GM23338 (cell line): ENCODE measurements at places on chromosomes 12 and 14.

- peak; percentile 71 for DNase-seq
Measured at GRCh38 chr14:91573894-91574837, 64.1 kb upstream of the PPP4R3A start.

- DNase-seq = no peak
Measured at GRCh38 chr12:124286414-124286813, 8.5 kb upstream of the RFLNA start.

- peak; percentile 40 for DNase-seq
Measured at GRCh38 chr12:119308708-119309456, 25.6 kb upstream of the CCDC60 start.

DNA sequence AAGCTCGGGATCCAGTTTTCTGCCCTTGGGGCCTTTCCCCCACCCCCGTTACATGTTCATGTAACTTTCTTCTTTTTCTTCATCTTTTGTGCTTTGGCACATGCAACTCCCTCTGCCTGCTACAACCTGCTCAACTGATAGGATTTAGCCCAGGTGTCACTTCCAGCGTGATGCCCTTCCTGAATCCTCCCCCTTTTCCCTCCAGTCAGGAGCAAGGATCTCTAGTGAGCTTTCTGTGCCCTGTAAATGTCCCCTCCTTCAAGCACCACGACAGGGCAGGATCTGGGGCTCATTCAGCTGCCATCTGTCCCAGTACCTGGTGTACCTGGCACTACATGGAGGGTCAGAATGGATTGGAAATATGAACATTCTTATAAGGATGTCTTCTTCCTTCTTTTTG lies 15.3 kb downstream of the PELI2 start:
- peak; percentile 48 for DNase-seq

DNA sequence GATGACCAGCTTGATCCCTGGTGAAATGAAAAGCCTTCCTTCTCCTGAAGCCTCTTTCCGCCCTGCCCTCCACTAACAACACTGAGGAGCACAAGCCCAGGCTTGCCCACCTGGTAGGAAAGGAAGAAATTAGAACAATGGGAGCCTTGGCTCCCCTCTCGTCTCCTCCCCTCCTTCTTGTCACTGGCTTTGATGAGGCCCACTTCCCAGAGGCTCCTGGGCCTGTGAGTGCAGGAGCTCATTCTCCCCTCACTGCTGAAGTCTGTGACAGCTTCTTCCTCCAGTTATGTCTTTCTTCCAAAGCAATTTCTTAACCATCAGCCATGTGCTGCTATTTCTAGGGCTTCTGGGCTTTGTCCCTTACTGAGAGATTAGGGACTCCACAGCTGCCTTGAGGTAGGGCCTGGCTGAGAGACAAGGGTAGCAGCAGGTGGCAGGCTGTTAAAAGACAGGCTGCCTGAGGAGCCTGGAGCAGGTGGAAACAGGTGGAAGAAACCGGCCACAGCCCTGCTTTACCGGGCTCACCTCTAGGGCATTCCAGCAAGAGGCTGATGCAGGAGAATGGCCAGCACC lies 53.6 kb upstream of the SRSF5 start:
- peak; percentile 86 for DNase-seq

GRCh38 chr12:69966839-69967238 lies 141.8 kb downstream of the MYRFL start:
- no peak for DNase-seq

DNA sequence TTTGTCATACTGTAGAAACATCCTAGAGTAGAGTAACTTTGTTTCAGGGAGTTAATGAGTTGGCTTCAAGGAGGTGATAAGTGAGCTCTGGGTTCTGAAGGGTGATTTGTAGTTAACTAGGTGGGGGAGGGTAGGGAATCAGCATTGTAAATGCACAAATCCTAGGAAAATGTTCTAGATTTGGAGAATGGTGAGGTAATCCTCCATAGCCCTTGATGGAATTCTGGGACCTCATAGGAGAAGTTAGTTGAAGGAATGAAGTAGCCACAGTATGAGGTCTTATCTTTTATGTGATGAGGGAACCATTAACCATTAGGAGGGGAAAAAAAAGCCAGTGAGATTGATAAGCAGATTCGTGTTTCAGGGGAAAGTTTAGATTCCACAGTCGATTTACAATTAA lies 8.0 kb downstream of the CNOT2 start:
- DNase-seq = peak; percentile 42

DNA sequence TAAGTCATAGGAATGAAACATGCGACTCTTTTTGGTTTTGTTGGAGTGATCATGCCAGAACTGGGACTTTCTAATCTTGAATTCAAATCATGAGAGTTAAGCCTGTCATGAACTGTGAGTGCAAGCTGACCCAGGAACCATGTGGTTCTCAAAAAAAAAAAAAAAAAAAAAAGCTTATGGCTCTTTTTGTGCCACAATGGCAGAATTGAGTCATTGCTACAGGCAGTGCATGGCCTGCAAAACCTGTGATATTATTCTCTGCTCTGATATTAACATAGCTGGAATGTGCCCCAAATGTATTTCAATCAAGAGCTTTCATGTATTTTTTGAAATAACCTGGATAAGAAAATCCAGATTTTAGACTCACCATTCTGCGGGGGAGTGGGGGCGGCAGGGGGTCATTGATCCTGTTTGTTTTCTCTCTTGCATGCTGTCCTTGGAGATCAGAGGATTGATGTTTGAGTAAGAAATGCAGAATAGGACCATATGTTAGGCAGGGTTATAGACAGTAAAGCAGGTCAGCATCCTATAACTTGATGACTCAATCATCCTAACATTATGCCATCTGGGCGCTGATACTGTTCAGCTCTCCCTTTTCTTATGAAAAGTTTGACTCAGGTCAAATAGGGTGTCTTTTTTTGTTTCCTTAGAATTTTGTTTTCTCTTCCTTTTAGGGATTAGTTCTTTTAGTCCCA lies 797.4 kb downstream of the DIO2 start:
- no peak for DNase-seq

DNA sequence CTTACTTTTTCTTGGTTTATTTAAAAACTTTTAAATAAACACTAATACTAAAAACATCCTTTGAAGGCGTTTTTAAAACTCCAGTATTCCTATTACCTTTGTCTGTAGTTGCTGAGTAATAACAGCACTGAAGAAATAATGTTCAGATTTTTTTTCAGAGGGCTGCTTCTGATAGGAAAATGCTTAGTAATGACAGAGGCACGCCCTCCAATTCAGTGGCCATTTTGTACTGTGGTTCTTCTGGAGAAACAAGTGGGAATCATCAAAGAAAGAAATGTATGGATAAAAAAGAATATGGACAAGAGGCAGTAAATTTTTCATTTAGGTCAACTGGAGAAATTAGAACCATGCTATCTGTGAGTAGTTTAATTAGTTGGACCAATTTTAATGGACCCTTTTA lies 13.6 kb downstream of the VEZT start:
- no peak for DNase-seq

- no peak for DNase-seq
Measured at GRCh38 chr12:87856-88255, 21.3 kb downstream of the IQSEC3 start.

DNA sequence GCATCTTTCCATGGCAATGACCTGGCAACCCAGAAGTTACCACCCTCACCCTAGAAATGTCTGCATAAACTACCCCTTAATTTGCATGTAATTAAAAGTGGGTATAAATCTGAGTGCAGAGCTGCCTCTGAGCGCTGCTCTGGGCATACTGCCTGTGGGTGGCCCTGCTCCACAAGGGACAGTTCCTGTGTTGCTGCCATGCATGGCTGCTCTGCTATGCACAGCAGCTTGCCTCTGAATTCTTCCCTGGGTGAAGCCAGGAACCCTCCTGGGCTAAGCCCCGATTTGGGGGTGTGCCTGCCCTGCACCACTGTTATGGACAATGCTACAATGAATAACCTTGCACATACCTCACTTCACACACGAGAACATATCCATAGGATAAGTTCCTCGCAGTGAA lies 35.7 kb upstream of the GPR132 start:
- DNase-seq = no peak

- DNase-seq = no peak
Measured at GRCh38 chr12:102735104-102735503, 181.9 kb downstream of the PAH start.

GRCh38 chr12:118689793-118690192 lies 291.5 kb upstream of the SRRM4 start:
- no peak for DNase-seq

DNA sequence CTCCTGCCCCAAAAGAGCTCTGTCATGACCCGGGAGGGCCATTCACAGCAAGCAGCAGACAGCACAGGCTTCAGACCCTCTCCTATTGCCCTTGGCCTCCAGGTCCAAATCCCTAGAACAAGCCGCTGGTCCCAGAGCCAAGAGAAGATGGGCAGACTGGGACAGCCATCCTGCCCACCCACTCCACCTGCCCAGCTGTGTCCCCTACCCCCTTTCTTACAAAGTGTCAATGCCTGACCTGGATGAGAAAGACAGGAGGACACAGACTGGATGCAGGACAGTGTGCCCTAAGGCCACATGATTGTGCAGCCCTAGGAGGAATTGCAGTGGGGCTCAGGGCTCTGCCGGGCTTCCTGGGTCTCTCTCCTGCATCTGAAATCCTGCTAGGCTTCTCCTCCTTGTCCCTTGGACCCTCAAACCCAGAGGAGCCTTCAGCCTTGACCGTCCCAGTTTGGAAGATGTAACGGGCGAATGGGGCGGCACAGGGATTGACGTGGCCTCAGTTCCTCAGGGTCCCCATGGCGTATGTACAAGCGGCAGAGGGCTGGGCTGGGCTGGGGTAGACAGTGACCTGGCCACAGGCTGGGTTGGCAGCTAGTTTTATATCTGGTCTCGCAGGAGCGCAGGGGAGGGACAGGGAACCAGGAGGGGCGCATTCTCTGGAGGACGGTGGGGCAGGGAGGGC lies 27.1 kb upstream of the BCDIN3D start:
- DNase-seq = no peak

DNA sequence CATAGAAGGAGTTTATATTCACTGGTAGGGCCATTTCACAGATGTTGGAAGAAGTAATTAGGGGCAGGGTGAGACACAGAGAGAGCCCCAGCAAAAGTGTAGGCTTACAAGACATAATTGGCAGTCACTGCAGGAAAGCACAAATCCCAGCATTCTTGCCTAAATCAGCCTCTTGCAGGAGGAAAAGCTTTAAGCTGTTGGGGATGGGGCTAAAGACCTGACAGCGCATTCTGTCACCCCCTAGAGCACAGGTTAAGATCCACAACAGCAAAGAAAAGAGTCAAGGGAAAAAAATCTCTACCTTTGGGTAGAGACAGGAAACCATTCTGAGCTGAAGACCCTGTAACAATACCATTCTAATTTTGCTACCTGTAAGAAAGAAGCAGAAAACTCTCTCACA lies 409.0 kb downstream of the DAD1 start:
- DNase-seq = peak; percentile 48

DNA sequence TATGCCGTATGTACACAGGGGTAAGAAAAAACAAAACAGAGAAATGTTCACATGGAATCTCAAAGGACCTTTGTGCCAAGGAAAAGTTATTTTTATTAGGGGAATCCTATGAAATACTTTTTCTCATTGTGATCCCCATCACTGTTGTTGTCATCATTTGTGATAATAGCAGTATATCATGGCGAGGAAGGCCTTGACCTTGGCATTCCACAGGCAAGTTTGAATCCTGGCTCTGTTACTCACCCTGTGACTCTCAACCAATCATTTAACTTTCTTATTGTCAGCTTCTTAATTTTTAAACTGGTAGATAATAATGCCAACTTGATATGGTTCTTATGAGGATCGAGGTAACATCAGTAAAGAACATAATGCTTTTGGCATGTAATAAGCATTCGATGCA lies 142.2 kb upstream of the DDHD1 start:
- DNase-seq = no peak

DNA sequence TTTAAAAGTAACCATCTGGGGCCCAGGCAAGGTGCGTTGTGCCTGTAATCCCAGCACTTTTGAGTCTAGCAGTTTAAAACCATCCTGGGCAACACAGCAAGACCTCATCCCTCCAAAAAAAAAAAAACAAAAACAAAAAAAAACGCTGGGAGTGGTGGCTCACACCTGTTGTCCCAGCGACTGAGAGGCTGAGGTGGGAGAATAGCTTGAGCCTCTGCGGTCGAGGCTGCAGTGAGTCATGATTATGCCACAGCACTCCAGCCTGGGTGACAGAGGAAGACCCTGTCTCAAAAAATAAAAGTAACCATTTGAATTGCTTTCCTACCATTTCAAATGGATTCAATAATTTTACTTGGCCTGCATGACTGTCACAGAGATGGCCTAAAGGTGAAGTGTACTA lies 186.5 kb upstream of the ATP2B1 start:
- no peak for DNase-seq

DNA sequence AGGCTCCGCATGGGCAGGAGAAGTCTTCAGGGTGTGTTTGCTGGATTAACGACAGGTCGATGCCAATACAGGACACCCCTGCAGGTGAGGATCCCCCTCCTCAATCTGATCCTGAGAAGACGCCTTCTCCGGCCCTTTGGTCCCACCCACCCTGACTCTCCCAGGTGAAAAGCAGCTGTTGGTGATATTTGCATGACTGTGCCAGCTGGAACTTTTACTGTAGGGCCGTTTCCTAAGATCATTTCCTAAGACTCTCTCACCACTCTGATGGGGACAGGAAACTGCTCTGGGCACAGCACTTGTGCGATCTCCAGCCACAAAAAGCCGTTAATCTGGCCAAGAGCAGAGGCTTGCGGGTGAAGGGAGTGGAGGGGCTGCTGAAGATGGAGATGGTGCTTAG lies 16.8 kb upstream of the EIF5 start:
- peak; percentile 67 for DNase-seq

DNA sequence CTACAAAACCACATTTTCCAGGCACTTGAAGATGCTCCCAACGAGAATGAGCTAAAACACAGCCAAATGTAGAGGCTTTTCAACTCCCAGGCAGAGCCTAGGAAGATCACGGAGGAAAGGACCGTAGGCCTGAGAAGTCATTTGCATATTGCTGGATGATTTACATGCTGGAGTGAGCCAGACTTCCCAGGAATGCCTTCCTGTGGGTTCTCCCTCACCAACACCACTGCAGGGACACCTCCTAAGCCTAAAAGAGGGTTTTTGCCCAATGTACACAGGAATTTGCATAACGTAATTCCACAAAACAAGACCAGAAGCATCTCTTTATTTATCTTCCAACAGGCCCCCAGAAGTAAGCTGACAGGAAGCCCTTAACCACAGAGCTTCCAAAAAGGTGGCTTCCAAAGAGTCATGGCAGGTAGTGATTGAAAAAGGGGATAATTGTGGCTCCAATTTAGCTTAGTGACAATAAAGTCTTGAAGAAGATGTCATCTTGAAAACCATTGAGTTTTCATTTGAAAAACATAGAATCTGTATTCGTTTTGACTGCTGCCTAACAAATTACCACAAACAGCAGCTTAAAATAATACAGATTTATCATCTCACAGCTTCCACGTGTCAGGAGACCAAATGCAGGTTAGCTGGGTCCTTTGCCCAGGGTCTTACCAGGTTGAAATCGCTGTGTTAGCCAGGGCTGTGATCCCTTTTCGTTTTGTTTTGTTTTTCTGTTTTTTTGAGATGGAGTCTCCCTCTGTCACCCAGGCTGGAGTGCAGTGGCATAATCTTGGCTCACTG lies 116.2 kb downstream of the EGLN3 start:
- peak; percentile 27 for DNase-seq

GRCh38 chr14:23392613-23393012 lies 15.5 kb downstream of the MYH6 start:
- DNase-seq = peak; percentile 17

GRCh38 chr12:110778833-110779577 lies 36.3 kb upstream of the PPP1CC start:
- no peak for DNase-seq

GRCh38 chr12:85029456-85029855 lies 6.6 kb downstream of the TSPAN19 start:
- peak; percentile 70 for DNase-seq
